ENCODE measurements at places on chromosomes 6 and 20.
A peak's percentile ranks its signal among the peaks of the same experiment; 100 is the strongest.

DNA sequence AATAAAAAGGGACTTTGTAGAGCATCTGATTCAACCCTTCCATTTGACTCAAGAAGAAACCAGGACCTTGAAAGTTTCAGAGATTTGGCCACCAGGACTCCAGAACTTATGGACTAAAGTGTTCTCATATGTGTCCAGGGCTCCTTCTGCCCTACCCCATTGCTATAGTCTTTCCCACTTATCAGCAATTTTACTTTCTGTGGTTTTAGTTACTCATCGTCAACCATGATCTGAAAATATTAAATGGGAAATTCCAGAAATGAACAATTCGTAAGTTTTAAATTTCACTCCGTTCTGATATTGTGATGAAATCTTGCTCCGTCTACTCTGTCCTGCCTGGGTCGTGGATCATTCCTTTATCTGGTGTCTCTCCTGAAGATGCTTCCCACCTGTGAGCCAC, 259.8 kb downstream of the PHACTR1 start:
- no peak for DNase-seq

- DNase-seq: no peak
Measured at GRCh38 chr20:15494851-15495250, 1078.4 kb downstream of the KIF16B start.

DNA sequence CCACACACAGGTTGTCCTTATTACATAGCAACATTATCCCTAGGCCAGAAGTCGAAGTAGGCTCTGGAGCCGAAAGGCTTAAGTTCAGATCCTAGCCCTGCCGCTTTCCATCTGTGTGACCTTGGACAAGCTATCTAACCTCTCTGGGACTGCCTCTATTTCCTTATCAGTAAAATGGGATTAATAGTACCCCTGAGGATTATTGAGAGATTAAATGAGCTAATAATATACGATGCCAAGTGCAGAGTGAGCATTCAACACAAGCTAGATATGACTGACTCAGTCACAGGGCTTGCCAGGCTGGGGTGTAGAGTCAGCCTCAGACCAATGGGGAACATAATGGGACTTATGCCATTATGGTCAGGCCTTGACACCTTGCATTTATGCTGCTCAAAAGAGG, 8.9 kb upstream of the SPATA2 start:
- DNase-seq: no peak

- no peak for DNase-seq
Measured at GRCh38 chr20:32215729-32216128, 8.0 kb downstream of the POFUT1 start.

DNA sequence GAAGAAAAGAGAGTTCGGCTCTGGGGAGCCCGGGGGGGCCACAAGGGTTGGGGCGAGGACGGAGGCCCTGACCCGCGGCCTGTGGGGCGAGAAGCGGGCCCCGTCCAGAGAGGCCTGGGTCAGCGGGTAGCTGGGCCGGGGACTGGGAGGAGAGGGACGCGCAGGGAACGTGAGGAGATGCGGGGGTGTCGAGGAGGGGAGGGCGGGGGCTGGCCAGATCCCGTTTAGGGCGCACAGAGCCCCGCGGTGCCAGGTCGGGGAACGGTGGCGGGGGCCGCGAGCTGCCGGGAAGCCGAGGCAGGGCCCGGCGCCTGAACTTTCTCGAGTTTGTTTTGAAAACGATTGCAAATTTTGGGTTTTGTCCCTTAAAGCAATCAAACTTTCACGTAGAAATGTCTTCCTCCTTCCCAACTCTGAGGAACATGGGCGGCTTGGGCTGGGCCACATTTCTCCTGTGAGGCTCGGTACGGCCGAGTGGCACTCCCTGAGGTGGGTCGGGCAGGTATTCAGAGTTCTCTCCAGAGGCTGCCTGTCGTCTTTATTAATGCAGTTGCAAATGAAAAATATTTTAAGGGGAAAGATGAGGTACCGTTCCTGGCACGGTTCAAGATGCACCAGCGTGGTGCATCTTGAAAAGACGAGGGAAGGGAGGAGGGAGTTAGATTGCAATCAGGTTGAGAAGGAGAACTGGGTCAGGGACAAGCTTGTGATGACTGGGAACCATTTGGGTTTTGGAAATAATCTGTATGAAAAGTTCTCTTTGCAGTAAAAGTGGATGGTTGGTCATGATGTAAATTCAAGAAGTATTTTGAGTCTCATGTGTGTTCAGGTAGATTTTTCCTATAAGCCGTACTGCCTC, 972 bp downstream of the RNF8 start:
- no peak for DNase-seq

DNA sequence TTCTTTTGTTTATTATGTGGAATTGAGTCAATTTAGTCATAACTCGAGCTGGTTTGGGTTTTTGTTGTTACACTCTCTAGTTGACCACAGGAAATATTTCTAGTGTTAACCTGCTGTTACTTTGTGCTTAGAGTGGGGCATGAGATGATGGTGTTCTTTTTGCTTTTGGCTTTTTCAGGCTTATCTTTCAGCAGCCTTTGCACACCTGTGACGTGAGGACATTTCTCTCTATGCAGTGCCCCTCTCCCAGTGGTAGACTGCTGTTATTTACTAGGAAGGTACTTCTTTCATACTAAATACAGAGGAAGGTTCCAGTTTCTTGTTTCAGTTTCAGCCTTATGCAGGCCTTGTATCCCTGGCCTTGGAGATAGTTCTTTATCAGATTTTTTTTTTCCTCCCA, 766.8 kb upstream of the MAN1A1 start:
- DNase-seq: no peak

DNA sequence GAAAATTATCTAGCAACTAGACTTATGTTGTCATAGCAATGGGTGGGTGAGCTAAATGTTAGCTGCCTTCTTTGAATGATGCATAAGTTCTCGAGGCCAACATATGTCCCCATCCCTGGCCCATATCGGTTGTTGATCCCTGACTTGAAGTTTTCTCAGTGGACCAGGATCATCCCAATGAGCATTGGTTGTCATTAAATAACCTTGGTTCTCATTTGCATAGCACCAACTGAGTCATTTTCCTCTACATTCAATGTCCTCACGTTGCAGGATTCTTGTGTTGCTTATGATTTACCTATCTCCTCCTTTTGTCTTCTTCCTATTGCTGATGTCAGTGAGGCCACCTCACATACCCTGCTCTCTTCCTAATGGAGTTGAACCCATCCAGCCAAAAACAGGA, 12.1 kb upstream of the AHCY start:
- no peak for DNase-seq

DNA sequence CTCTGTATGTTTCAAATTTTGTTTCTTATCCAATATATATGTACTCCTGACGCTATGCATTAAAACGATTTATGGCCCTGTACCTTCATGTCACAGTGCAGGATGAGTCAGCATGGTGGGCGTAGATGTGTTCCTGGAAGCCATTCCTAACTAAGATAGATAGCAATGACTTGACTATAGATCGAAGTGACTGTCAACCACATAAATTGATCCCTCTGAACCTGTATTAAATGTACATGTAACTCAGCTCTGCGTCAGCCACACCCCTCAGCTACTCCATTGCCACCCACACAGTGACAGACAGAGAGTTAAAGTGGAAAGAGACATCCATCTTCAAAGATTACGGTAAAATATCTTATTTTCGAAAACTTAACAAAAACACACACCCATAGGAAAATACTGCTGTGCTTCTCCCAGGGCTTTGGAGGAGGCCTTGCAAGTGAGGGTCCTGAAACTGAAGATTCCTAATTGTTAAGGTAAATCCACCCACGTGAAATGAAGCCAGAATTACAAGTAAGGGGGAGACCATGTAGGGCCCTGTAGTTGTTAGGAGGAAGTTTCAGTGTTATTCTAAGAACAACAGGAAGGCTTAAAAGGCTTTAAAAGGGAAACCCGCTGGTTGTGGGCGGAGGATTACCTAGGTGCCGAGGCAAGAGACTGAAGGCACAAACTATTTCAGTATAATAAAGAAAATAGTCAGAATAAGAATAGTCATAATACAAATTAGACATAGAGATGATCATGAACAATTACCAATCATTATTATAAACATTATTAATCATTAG, 10.3 kb upstream of the RAD21L1 start:
- no peak for DNase-seq

DNA sequence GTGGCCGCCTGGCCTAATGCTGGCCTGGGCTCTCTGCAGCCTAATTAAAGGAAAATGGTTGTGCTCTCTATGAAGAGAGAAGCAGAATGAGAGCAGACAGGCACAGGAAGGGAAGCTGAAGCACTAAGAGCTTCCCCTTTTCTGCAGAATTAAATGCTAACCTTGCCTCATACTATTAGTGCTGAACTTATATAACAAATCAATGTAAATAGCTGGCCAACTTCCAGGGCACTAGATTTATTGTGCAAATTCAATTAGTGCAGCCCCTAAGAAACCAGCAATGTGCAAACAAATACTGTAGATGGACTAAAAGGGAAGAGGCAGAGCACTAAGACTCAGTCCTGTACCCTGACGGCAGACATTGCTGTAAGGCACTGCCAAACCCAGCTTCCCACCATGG, 36.1 kb upstream of the INSM1 start:
- no peak for DNase-seq

GRCh38 chr6:79967178-79967577, 19.8 kb upstream of the ELOVL4 start:
- no peak for DNase-seq

DNA sequence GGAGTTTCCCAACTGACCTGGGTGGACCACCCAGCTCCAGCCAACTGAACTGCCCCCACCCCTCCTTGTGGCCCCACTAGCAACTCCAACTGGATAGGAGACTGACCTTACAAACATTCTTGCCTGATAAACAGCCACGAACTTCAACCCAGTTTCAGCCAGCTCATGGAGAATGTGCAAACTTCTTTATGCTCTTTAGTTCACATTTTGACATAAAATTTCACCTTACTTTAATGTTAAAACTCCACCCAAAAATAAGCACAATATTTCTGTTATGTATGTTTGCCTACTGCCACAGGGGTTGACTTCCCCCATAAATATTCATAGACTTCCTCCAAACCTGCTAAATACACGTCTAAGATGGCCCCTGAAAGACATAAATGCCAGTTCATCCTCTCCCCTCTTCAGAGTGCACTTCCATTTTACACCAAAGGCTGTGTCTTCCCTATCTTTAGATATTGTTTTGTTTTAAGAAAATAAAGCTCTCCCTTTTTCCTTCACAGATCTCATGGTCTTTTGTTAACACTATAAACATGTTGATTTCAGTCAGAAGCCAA, 643.7 kb downstream of the EPM2A start:
- no peak for DNase-seq

GRCh38 chr6:51655517-51655916, 431.9 kb downstream of the PKHD1 start:
- DNase-seq: no peak

GRCh38 chr20:12467758-12468157, 541.0 kb upstream of the SPTLC3 start:
- DNase-seq: no peak

DNA sequence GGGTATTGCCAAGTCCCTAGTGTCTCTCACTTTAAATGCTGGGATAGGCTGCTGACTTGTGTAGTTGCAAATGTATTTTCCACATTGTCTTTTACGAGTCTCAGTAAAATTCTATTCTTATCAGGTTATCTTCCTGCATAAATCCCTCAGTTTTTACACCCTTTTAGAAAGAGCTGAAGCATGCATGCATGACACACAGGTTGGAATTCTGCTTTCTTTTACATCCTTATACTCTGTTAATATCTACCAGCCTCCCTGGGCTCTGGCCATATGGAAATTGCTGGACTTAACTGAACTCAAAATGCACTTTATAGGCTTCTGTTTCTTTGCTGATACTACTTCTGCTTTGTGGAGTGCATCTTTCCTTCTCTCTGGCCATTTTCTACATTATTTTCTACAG, 477.4 kb downstream of the FRK start:
- no peak for DNase-seq

- DNase-seq: peak; percentile 39
Measured at GRCh38 chr6:112029045-112029822, 24.7 kb upstream of the CCN6 start.

DNA sequence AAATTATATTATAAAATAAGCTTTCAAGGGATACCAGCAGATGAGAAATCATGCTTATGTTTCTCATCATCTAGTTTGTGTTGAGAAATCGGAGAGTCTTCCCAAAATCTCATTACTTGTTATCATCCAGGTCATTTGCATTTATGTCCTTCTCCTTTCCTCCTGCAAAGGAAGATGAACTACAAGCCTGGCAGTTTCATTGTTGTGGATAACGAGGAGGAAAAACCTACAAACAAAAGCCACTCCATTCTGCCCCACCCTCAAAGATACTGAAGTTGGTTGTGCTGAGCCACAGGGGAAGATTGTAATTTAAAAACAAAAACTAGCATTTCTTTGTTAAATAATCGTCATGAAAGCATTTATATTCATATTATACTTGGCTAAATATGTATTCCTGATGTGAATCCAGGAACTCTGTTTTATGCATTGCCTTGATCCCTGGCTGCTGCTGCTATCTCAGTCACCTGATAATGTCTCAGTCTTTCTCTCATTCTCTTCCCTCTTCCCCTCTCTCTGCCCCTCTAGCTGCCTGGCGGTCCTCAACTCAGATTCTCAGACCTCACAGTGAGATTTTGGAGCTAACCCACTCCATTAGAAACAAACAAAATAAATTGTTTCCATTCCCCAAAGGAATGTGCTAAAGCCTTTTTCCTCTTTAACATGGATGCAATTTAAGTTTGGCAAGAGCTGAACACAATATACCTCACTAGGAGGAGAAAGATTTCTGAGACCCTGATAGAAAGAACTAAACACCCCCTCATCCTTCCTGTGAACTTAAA, 185.3 kb downstream of the ADAT2 start:
- DNase-seq: no peak

- peak; percentile 42 for DNase-seq
Measured at GRCh38 chr6:158849899-158850806, 31.0 kb upstream of the EZR start.

GRCh38 chr6:113104541-113104940, 752.6 kb upstream of the MARCKS start:
- no peak for DNase-seq

GRCh38 chr20:62363920-62364851, 2.9 kb downstream of the LAMA5 start:
- no peak for DNase-seq

GRCh38 chr20:62723351-62723750, 14.7 kb downstream of the NTSR1 start:
- no peak for DNase-seq

DNA sequence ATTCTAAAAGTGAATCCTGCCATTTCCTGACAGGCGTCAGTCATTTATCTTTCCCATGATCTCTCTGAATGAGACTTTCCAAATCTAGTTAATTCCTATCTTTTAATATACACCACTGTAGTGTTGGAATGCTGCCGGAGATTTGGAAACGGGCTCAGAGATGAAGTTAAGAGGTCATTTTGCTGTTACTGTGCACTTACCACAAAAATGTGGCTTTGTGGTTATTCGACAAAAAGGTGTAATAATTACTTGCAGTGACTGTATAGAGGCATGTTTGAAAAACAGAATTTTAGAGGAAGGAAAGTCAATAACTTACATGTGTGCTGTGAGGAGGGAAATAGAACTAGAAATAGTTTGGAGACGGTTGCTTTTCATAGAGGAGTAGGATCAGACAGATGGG, 460.2 kb upstream of the BTBD3 start:
- no peak for DNase-seq

- DNase-seq: no peak
Measured at GRCh38 chr6:149781715-149782114, 32.2 kb downstream of the PCMT1 start.

- no peak for DNase-seq
Measured at GRCh38 chr6:169556758-169557548, 144.9 kb downstream of the WDR27 start.

GRCh38 chr6:31945507-31946369, at the start of gene CFB:
Gene CFB, plus strand, starts transcription at chr6:31946095. Its CDS starts 127 bp downstream, at chr6:31946222.
- no peak for DNase-seq
